NCI-H460 (cell line): ENCODE measurements at places on chromosomes 7 and 10. TPM values are rescaled to one million over a fixed set of nuclear protein-coding genes. Genes with fewer than 3 reads are reported as not detected.

Gene NRG3
- not detected in 2 replicates for total RNA-seq

Gene MINDY4
- 3.6 and 4.0 TPM in 2 replicates for total RNA-seq

DNA sequence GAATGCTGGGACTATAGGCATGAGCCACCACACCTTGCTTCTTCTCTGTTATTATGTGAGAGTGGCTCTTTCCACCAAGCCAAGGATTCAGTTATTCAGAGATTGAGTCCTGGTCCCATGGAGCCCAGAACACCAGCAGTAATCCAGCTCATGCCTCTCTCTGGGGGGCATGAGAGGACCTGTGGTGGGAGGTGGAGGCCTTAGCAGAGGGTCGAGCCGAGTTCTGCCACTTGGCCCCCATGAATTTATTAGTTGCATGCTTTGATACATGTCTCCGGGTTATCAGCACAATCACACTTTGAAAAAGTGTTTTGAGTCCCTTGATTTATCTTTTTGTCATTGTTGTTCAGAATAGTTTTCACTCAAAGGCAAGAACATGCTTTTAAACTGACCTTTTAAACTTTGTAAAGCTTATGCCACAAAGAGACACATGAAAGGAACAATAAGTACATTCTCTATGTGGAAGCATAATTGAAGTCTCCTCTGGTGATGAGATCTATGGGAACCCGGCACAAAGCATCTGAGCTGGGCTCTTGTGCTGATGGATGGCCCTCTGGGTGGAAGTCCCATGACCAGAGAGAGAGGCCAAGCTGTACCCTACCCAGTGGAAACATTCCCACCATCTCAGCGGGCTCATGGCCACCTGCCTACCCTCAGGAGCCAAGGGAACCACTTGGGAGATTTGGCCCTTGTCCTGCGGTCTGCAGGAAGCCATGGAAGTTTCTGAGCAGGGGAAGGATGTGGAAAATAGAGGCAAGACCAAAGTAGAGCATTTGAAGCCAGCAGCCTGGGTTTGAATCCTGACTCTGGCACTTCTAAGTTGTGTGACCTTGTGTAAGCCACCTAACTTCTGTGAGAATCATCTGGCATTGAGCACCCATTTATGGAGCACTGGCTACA, 53.9 kb downstream of the MINDY4 start:
- no peak for DNase-seq

DNA sequence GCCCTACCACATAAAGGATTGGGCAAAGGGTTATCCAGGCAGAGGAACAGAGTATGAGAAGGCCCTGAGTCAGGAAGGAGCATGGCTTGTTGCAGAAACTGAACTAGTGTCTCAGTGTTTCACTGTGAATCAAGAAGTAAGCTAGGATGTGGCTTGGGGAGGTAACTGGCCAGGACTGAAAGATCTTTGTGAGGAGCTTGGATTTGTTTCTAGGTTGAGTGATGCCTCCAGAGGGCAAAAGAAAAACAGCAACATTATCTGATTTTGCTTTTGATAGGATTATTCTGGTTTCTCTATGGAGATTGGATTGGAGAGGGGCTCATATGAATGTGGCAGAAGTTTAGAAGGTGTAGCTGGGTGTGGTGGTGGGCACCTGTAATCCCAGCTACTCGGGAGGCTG, 137.9 kb upstream of the HDAC9 start:
- no peak for DNase-seq

Gene COPS6
- total RNA-seq = 59.3 and 73.8 TPM in 2 replicates

GRCh38 chr10:86411852-86412560, 45.4 kb upstream of the GRID1 start:
- no peak for DNase-seq

DNA sequence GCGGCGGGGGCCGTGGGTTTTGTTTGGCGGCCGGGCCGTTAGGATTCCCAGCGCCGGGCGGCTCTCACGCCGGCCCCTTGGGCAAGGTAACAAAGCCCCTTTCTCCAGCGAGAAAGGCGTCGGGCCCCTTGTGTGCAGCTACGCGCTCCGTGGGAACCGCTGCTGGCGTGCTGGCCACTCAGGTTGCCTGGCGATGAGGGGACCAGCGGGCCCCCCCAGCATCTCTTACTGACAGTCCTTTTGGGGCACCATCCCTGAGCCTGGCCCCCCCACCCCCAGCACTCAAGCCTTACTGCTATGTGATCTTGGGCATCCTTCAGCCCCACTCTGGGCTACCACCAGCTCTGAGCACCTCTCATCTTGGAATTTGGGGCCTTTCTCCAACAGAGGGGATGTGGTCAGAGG, 1.8 kb downstream of the LFNG start:
- no peak for DNase-seq

- DNase-seq = no peak
These were observed 44.4 kb upstream of the SHH start for GRCh38 chr7:155856656-155857055.

DNA sequence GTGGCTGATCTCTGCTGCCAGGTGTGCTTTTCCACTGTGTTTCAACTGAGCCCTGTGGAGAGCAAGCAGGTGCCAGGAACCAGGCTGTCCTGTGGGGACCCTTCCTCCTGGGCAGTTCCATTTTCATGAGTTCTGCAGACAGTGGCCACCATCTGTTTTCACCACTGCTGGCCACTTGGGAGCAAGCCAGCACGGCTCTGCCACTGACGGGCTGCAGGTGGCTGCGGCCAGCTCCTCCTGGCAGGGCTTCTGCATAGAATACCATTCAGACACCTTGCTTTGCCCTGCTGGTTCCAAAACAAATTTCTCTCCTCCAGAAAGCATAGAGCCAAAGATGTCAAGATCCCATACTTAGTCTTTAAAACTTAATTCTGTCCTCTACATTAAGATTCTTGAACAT, 48.3 kb downstream of the LANCL2 start:
- DNase-seq = no peak

Gene ANKMY2
- 11.0 and 13.7 TPM in 2 replicates for total RNA-seq

- DNase-seq = no peak
These were observed 18.9 kb downstream of the CEP55 start for GRCh38 chr10:93515071-93516005.

GRCh38 chr7:129918922-129919321, 33.8 kb downstream of the UBE2H start:
- DNase-seq = no peak

GRCh38 chr10:43824934-43825333, 176.3 kb upstream of the ZNF32 start:
- no peak for DNase-seq

Gene PNLIPRP2
- total RNA-seq = not detected in 2 replicates

DNA sequence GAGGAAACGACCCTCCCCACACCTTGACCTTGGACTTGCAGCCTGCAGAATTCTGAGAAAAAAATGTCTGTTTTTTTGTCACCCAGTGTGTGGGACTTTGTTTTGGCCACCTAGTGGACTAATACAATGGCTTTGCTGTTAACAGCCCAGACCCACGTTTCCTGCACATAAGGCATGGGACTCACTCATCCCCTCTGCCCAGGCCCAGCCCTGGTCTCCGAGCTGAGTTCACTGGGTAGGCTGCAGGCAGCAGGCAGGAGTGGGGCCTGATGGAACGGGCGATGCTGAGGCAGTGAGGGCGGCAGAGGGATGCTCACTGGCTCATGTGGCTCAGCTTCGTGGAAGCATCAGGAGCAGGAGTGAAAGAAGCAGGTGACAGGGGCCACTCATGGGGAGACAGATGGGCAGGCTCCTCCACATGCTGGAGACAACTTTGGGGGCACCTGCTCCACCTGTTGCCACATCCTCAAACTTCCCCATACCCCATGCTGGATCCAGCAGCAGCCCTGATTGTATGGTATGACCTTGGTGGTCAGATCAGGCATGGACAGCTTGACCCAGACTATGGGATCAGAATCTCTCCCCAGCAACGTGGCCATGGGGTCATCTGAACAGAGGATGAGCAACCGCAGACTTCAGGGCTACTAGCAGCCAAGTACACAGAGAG, 65.8 kb upstream of the ANTXRL start:
- no peak for DNase-seq

Gene PAOX
- 1.1 and 1.6 TPM in 2 replicates for total RNA-seq

- peak; percentile 54 for DNase-seq
These were observed 106.5 kb downstream of the HTR7 start for GRCh38 chr10:90751107-90751997.

GRCh38 chr10:133528845-133529575, 1.8 kb downstream of the CYP2E1 start:
- DNase-seq = no peak

Gene BLNK
- total RNA-seq = not detected in 2 replicates

Gene DENND2A
- total RNA-seq = 0.02 and 0.09 TPM in 2 replicates

DNA sequence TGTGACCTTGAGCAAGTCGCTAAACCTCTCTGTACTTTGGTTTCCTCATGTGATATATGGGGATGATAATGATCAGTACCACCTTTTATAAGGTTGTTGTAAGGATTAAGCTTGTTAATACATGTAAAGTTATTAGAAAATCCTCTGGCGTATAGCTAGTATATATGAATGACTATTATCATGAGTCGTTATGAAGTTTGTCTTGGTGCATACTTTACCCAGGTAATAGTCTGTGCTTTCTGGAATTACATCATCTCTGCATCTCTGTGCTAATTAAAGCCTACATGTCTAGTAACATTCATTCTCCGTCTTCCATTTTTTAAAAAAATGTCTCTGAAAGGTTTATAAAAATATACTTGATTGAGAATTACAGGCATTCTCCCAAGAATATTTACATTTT, 349.4 kb upstream of the LRGUK start:
- DNase-seq = no peak

DNA sequence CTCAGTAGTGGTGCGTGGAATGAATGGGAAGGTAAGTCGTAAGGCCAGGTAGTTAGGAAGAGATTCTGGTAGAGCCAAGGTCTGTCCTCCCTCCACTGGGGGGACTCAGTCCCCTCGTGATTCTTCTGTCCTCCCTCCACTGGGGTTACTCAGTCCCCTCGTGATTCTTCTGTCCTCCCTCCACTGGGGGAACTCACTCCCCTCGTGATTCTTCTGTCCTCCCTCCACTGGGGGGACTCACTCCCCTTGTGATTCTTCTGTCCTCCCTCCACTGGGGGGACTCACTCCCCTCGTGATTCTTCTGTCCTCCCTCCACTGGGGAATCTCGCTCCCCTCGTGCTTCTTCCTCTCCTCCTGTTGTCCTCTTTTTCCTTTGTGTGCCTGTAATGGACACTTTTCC, 125.1 kb downstream of the CELF2 start:
- DNase-seq = no peak

Gene SRGN
- total RNA-seq = 2,302 and 2,452 TPM in 2 replicates

DNA sequence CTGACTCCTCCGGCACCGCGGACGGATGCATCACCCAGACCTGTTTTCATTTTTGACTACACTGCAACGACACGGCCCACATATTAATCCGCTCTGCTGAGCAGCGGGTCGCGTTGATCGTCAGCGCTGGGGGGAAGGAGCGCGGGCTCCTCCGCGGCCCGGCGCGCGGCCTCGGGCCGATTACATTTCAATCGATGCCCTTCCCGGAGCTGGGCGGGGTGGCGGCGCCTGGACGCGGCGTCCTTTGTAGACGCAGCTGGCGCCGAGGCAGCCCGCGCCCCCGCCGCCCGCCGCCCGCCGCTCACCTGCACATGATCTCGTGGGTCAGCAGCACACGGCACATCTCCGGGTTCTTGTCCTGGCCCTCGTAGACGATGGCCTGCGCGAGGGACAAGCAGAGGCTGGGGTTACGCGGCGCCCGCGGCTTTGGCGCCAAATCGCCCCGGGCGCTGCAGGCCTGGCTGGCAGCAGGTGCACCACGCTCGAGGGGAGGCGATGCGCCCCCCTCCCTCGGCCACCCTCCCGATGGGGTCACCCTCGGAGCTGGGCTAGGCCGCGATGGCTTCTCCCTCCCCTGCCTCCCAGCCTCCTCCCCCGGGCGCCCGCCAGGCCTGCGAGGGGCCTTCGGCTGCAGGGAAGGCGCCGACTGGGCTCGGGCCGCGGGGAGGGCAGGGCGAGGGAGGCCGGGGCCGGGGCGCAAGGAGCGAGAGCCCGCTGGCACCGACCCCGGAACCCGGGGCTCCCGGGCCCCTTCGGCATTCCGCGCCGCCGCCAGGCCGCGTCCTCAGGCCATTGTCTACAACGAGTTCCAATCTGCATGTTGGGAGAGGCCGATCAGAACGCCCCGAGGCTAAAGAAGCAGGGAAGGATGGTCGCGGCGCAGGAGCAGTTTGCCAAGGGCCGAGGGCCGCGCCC, 5.2 kb downstream of the EBF3 start:
- no peak for DNase-seq

DNA sequence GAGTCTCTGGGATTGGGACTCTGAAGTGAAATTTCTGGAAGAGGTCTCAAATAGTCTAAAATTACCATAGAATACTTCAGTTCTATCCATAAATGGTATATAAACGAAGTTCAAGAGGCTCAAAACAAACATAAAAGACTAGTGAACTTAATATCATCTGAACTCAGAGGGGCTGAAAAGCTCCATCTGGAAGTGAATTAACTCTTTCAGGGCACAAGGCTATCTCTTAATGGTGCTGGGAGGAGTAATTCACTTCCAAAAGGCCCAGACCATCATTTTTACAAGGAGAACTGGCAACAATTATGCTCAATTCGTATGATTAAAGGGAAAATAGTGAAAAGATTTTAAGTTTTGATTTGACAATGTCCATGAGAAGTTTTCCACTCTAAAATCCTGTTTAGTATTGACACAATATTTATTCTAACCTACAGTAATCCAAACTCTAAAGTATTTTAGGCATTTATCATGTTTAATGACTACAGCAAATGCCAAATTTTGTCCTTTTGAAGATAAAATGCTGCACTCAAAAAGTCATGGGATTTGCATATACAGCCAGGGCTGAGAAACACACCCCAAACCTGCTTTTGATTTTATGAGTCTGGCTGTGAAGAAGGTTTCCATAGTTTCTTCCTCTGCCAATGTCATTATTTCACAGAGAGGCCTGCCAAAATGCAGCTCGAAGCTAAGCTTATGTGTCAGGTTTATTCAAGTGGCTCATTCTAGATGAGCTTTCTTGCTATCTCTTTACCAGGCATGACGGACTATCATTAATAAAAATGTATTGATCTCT, 143.9 kb downstream of the HIBADH start:
- no peak for DNase-seq

- DNase-seq = no peak
These were observed 194.0 kb downstream of the PPP1R9A start for GRCh38 chr7:95101422-95101821.

Gene CC2D2B
- total RNA-seq = not detected in 2 replicates

GRCh38 chr10:99913831-99914235, 95.9 kb downstream of the DNMBP start:
- DNase-seq = no peak

Gene BCL7B
- 34.0 and 39.2 TPM in 2 replicates for total RNA-seq
